Fibroblast of skin of left quadriceps (primary cell): ENCODE measurements at places on chromosomes 7 and 10.

DNA sequence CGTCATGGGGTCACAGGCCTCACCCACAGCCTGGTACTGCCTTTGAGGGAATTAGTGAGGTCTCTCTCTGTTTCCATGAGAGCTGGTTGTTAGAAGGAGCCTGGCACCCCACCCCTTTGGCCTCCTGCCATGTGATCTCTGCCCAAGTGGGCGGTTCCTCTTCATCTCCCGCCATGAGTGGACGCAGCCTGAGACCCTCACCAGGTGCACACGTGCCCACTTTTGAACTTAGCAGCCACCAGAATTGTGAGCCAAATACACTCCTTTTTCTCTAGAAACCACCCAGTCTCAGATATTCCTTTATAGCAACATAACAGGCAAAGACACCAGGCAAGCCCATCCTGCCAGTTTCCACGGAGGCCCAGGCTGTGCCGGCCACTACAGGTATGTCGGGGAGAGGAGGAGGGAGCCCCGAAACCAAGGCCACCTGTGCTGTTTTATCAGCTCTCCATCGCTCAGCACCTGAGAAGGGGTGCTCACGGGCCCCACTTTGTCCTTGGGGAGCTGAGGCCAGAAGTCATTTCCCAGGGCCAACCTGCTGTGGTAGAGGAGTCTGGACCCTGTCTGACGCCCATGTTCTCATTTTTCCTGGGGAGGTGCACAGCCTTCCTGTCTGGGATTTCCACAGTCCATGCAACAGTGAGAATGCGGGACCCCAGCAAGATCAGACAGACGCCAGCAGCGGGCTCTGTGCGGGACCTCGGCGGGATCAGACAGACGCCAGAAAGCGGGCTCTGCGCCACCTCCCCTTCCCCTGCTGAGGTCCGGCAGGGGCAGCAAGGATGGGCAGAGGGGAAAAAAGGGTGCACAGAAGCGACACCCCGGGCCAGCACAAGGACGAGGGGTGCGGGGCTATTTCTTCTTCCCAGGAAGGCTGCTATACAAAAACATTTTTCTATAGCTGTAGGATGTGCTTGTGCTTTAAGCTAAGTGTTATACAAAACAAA is 220.5 kb downstream of the ELFN1 start:
- DNase-seq = no peak

GRCh38 chr7:14286036-14286435 is 296.6 kb upstream of the ETV1 start:
- no peak for DNase-seq

DNA sequence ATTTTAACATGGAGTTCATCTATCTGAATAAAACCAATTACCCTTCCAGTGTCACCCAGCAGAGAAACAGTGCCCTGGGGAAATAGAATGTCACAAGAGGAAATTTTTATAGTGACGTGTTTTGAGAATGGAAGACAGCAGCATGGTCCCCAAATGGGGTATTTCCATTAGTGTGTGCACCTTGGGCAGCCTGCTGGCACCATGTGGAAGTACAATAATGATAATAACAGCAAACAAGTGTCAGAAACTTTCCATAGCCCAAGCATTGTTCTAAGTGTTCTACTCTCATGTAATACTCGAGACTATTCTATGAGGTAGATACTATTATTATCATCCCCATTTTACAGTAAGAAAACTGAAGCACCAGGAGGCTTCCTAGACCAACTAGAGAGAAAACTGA is 2.2 kb upstream of the PDE1C start:
- no peak for DNase-seq

DNA sequence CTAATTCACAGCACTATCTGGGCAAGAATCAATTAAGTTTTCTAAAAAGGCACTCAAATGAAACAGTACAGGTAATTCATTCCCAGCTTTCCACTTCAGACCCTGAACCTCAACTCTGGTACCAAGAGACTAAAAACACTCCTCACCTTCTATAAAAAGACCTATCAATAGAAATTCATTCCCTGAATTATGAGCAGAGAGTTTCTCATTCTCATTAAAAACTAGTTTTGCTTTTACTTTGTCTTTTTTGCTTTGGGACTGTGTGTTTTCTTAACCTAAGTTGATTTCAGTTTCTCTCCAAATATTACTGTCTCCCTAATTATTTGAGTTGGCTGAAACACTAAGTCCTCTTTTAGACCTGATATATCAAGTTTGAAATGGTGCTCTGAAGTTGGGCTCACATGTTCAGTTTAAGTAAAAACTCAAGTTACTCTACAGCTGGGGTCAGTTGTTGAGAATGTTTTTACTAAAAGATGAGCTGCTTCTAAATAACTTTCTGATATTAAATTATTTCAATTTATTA is 189.5 kb downstream of the JAZF1 start:
- DNase-seq = no peak

DNA sequence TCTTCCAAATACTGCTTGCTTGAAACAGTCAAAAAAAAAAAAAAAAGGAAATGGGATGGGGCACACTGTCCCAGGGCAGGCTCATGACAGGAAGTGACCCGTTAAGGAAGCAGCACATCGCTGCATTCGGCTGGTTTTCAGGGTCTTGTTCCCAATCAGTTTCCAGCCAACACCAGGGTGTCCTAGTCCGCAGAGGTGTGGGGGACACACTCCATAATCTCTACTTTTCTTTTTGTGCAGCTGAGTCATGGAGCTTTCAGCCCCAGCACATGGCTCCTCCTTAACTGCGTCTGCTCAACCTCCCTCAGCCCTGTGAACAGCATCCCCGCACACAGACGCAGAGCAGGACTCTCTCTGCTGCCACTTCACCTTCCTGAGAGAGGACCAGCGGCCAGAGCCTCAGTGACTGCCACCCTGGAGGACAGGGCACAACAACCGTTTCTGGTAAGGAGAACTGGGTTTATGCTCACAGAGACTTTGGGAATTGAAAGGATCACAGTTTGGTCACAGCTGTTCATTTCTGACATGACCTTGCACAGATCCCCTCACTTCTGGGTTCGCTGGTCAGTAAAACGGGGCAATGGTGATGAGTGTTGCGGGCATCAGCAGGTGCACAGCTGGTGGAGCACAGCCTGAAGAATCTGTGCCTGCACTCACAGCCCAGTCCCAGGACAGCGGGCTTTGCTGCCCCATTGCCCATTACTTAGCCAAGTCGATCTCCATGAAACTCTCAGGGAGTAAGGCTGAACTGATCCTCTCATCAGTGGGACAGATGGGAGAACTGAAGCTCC is at the start of gene GIMAP5:
TSS of gene GIMAP5 (plus strand) at position 154 of the 791 bp plus-strand sequence. CDS start 3,467 bp downstream, outside the sequence.
- DNase-seq = no peak

GRCh38 chr10:108779501-108779900 is 1143.8 kb downstream of the XPNPEP1 start:
- DNase-seq = no peak

GRCh38 chr10:102504976-102505300 is 1.2 kb downstream of the SUFU start:
- no peak for DNase-seq

DNA sequence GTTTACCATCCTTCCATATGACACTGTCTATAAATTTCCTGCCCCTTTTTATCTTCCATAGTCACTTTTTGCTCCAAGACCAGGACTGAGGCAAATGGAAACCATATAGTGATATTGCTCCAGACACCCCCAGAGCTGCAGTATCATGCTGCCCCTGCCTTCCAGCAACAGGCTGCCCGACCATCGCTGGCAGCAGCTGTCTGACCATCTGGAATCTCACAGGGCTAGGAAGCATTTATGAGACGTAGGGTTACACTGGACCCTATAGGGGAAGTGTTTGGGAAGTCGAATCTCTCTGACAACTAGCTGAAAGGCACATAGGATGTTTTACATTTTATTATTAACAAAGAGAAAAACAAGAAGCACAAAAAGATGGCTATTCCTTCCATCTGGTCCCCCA is 19.4 kb downstream of the ENO4 start:
- DNase-seq = no peak

GRCh38 chr10:124346831-124347230 is 71.9 kb downstream of the OAT start:
- no peak for DNase-seq

- DNase-seq = peak; percentile 18
Observed at GRCh38 chr10:13503745-13504463, 24.9 kb downstream of the BEND7 start.

- peak; percentile 49 for DNase-seq
Observed at GRCh38 chr7:151248346-151249033, at the start of gene SMARCD3. Gene SMARCD3, minus strand, starts transcription at chr7:151248694. Its CDS starts 132 bp downstream, at chr7:151248562.

- no peak for DNase-seq
Observed at GRCh38 chr7:34756025-34756437, 98.0 kb downstream of the NPSR1 start.

DNA sequence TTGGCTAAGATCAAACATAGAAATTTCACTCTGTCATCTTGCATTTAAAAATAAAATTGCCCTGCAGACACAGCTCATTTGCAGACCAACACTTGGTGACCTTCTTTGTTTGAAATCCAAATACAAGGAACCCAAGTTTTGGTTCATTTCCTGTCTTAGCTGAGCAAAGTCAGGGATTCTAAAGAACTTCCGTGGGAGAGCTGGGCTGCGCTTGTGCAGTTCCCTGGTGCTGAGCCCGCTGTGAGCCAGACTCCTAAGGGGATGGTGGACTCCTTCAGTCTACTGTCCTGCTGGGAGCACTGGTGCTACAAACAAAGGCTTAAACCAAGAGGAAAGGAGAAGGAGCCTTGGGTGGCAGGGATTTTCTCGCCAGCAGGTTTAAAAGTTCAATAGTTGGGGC is 60.0 kb downstream of the MYOF start:
- no peak for DNase-seq

DNA sequence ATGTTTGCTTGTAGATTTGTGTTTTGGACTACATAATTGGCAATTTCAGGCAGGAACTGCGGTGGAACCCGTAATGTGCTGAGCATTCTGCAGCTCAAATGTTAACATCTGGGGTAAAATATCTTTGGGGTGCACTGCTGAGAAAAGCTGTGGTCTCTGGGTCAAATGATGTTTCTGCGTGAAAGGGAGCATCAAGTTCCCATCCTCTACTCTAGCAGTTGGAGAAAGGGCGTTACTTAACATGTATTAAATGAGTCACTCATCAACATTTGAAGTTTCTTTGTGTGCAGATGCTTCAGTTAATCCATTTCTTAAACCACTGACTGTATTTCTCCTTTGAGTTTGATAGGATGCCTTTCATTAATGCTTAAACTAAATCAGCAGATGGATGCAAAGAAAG is 273.1 kb upstream of the PITRM1 start:
- no peak for DNase-seq

DNA sequence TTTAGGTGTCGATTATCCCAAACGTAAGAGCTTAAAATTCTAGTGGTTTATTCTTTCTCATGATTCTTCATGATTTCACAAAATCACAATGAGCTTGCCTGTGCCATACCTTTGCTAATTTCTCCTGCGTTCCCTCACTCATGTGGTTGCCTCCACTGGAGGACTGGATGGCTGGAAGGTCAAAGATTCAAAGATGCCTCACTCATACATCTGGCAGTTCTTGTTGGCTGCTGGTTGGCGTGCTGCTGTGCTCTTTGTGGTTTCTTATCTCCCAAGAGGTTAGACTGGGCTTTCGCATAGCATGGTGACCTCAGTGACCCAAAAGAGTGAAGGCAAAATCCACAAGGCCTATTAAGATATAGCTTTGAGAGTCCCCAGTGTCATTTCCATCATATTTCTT is 877.6 kb upstream of the AUTS2 start:
- DNase-seq = peak; percentile 26

- DNase-seq = no peak
Observed at GRCh38 chr7:91634485-91635177, 245.9 kb downstream of the MTERF1 start.

GRCh38 chr7:74455928-74456327 is 2.2 kb downstream of the GTF2IRD1 start:
- DNase-seq = no peak

GRCh38 chr10:70260259-70260658 is 23.5 kb downstream of the NPFFR1 start:
- no peak for DNase-seq

- DNase-seq = no peak
Observed at GRCh38 chr10:121450247-121450646, 148.0 kb downstream of the FGFR2 start.

DNA sequence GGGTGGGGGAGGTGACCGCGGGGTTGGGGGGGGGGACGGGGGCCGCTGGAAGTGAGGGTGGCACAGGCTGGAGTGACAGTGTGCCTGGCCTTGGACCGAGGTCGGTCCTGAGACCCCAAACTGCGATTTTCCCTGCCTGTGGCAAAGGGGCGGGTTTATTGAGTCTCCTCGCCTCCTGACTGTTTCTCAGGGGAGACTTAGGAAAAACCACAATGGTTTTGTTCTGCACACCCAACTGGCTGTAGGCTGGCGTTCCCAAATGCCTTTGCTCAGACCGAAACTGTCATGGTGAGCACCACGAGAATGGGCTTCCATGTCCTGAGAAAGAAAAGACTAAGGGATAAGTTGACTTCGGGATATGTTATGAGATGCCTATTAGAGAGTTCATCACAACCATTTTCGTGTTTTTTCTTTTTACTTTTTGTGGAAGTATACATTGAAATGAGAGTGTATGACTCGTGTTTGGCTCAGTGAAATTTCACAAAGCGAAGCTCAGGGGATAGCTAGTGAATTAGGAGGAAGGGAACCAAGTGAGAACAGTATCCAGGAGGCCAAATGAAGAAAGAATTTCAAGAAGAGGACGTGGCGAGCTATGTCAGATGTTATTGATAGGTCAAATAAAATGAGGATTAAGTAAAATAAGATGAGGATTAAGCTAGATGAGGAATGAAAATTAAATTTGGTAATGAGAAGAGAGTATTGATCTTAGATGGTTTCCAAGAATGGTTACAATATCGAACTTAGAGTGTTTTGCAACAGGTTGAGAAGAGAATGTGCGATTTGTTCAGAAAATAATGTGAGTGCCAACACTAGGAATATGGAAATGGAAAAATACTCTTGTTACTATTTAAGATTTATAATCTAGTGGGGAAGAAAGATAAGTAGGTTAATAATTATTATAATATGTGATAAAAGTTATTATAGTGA is 918 bp downstream of the NET1 start:
- DNase-seq = peak; percentile 13

DNA sequence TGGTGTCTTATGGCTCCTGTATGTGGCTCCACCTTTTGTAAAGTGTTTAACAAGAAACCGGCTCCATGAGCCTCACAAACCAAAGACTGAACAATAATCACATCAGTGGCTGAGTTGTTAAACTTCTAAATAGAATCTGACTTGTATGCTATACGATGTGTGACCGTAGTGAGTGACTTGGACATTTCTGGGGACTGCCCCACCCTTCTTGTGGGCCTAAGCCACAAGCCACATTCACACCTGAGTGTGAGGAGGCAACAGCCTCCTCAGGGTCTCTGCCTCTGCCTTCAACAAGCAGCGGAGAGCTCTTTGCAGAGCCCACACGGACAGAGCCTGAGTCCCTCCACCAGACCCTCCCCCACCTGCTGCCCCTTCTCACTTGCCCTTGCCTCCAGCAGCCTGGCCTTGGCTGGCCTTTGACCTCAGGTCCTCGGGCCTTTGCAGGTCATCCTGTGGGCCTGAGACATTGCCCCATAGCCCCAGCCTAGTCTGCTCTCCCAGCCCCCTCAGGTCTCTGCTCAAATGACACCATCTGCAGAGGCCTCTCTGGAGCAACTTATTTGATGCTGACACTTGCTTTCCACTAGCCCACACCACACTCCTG is 156.8 kb upstream of the TNS3 start:
- no peak for DNase-seq

- DNase-seq = no peak
Observed at GRCh38 chr7:129161524-129162225, 17.2 kb downstream of the TSPAN33 start.
